ENCODE measurements at places on chromosomes 2 and 18. TPM values are rescaled to one million over a fixed set of nuclear protein-coding genes. Genes with fewer than 3 reads are reported as not detected.

CYRIA gene
- 0.43 TPM for total RNA-seq

MAP3K19 gene
- total RNA-seq, result not detected

C2orf68 gene
- 14.0 TPM for total RNA-seq

NDUFAF7 gene
- 11.2 TPM for total RNA-seq

CNTNAP5 gene
- not detected for total RNA-seq

TMEFF2 gene
- total RNA-seq, result not detected
